Central memory CD8-positive, alpha-beta T cell (primary cell): ENCODE measurements at places on chromosomes 1 and 21.

GRCh38 chr1:19866029-19866428, 16.2 kb upstream of the OTUD3 start:
- H3K27ac ChIP-seq, result no peak overlapping the region
- no peak overlapping the region for H3K4me3 ChIP-seq
- peaks cover 61% of the 10 kb centered on the region for H3K27me3 ChIP-seq
- no peaks in the 10 kb centered on the region for H3K4me1 ChIP-seq
- no peak for DNase-seq

- no peak for DNase-seq
- H3K27ac ChIP-seq, result no peak overlapping the region
- no peaks in the 10 kb centered on the region for H3K27me3 ChIP-seq
- H3K4me3 ChIP-seq, result no peak overlapping the region
- no peaks in the 10 kb centered on the region for H3K36me3 ChIP-seq
Measured at GRCh38 chr1:204093781-204094180, 20.9 kb downstream of the SOX13 start.

GRCh38 chr1:87362834-87363426, 34.2 kb downstream of the LMO4 start:
- H3K36me3 ChIP-seq, result no peaks in the 10 kb centered on the region
- H3K27ac ChIP-seq, result no peak overlapping the region
- no peaks in the 10 kb centered on the region for H3K27me3 ChIP-seq
- H3K4me1 ChIP-seq, result no peaks in the 10 kb centered on the region
- no peak overlapping the region for H3K4me3 ChIP-seq

DNA sequence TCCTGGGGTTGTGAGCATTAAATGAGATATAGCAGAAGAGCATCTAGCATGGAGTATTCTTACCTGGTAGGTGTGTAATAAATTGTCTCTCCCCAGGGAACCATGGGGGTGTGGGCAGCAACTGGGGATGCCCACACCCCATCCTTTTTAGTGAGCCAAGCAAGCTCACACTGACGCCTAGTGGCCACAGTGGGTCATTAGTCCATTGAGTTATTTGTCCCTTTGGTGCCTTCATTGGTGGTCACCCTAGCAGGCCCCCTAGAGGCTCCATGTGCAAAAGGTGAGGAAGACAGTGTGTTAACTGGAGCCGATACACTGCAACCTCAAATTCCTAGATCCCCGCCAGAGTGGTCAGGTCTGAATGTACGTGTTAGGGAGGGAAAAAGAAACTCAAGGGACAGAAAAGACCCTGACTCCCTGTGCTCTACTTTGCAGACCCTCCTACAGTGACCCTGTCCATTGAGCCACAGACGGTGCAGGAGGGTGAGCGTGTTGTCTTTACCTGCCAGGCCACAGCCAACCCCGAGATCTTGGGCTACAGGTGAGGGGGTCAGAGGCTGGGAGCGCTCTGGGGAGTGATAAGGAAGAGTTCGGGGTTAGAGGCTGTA, 93.3 kb upstream of the CD1D start:
- H3K27ac ChIP-seq, result no peak overlapping the region
- H3K4me1 ChIP-seq, result no peaks in the 10 kb centered on the region
- no peaks in the 10 kb centered on the region for H3K36me3 ChIP-seq
- peaks cover 42% of the 10 kb centered on the region for H3K27me3 ChIP-seq

DNA sequence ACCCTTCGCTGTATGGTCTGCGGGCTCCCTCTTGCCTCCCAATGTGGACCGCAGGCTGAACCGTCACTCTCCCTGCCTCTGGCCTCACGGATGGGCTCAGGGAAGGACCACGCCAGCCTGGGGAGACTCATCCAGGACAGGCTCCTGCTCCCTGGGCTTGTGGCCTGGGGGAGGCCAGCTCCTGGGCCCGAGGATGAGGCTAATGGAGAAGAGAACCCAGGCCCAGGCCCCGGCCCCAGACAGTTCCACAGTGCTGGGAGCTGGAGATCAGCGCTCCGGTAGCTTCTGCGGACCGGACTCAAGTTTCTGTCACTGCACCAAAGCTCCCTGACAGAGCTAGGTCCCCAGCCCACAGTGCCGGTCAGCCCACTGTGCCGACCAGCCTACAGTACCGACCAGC, 13.4 kb upstream of the PLEKHG5 start:
- H3K4me3 ChIP-seq, result no peak overlapping the region
- peaks cover 37% of the 10 kb centered on the region for H3K27me3 ChIP-seq
- no peak overlapping the region for H3K27ac ChIP-seq
- no peak for DNase-seq
- no peaks in the 10 kb centered on the region for H3K36me3 ChIP-seq

DNA sequence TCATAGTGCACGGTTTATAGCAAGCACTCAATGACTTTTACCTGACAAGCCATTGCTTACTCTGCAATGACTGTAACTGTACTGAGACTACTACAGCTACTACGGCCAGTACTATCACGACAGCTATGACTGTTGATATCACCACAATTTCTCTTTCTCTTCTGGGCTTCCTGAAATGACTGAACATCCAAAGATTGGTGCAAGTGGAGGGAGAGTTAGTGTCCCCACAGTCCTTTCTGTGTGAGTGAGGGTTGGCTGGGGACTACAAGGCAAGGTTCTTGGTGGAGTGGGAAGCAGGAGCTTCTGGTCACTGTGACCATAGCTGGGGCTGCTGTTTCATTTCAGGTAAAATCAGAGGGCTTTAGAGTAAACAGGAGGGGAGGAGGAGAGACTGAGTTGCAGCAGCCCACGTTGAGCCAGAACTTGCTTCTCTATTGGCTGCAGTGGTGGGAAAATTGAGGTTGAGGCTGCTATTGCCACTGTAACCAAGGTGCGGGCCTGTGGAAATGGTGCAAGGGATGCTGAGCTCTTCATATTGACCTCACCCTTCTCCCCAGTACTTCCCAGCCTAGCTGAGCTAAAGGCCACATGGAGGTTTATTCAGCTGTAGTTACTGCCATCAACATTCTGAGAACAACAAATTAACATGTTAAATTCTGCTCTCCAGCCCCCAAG, 14.1 kb upstream of the IL10 start:
- H3K36me3 ChIP-seq, result peaks cover 1% of the 10 kb centered on the region
- H3K27ac ChIP-seq, result peak overlapping the region; percentile 91

DNA sequence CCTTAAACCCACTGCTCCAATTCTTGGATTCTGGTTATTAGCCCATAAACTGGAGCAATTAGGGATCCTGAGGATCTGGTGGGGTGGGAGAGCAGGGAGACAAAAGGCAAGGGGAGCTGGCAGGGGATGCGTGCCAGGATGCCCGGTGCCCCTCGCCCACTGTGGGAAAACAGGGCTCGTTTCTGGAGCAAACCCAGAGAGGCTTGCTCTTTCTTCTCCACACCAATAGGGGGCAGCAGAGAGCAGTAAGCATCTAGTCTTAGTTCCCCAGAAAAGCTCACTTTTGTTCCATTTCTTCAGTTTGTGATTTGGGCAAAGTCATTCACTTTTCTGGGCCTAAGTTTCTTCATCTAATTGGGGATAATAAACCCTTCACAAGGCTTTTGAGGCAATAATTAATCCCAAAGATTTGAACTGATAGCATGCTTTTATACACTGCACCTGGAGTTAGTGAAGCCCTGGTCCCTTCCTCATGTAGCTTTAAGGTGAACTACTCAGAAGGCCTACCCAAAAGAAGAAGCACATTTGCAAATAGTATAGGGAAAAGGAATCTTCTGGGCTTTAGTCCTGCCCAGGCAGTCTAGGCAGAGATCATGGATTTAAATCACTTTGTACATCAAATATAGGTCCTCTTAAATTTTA, 160.6 kb upstream of the USP24 start:
- peaks cover 12% of the 10 kb centered on the region for H3K4me1 ChIP-seq
- H3K27me3 ChIP-seq, result peaks cover 6% of the 10 kb centered on the region
- no peak overlapping the region for H3K27ac ChIP-seq
- H3K4me3 ChIP-seq, result no peak overlapping the region

GRCh38 chr1:112833806-112834205, 118.7 kb upstream of the PPM1J start:
- peaks cover 10% of the 10 kb centered on the region for H3K27me3 ChIP-seq
- no peaks in the 10 kb centered on the region for H3K36me3 ChIP-seq
- H3K4me3 ChIP-seq, result no peak overlapping the region
- H3K27ac ChIP-seq, result no peak overlapping the region

GRCh38 chr1:65170511-65171142, 22.6 kb downstream of the AK4 start:
- no peaks in the 10 kb centered on the region for H3K36me3 ChIP-seq
- no peak overlapping the region for H3K27ac ChIP-seq
- H3K27me3 ChIP-seq, result peaks cover 39% of the 10 kb centered on the region
- DNase-seq, result no peak
- no peaks in the 10 kb centered on the region for H3K4me1 ChIP-seq

DNA sequence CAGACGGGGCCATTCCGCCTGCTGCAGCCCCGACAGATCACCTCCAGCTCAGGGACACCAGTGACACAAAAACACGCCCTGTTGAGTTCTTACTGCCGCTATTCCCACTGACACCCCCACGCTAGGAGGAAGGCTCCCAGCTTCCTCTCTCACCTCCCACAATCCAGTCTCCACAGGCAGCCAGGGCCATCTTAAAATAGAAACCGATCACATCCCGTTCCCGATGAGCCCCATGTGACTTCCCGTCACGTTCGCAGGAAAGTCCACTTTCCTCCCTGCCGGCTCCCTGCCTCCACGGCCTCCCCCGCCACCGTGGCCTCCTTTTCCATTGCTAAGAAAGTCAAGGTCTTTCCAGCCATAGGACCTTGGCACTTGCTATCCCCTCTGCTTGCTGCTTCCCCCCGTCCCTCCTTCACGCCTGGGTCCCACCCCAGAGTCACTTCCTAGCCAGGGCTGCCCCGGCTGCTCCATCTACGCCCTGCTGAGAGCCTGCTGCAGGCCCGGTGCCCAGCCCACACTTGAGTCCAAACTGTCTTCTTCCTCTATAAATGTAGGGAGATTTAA, 24.0 kb upstream of the DDOST start:
- DNase-seq, result no peak
- H3K4me3 ChIP-seq, result no peak overlapping the region
- H3K27ac ChIP-seq, result no peak overlapping the region
- no peaks in the 10 kb centered on the region for H3K4me1 ChIP-seq
- no peaks in the 10 kb centered on the region for H3K36me3 ChIP-seq

DNA sequence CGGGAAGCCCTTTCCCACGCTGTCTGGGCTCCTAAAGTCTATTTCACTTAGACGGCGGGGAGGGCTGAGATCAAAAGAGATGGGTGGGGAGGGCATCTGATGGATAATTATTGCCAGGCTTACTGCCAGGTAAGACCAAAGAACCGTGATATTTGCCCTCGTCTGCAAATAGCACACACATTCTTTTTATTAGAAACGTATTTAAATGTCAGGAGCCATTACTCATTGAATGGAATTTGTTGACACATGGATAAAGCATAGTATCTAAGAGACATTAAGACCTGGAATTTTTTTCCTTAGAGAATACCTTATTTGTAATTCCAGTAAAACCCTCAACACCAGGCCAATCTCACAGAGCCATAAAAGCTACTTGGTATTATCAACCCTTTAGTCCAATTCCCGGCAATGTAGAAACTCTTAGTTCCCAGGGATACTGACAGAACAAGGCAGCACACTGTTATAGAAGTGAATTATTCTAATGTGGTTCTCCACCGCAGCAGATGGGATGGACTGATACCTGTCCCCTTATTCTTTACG, 10.6 kb downstream of the URB1 start:
- peaks cover 7% of the 10 kb centered on the region for H3K4me1 ChIP-seq
- H3K36me3 ChIP-seq, result peaks cover 40% of the 10 kb centered on the region
- no peaks in the 10 kb centered on the region for H3K27me3 ChIP-seq
- H3K27ac ChIP-seq, result peak overlapping the region; percentile 69

DNA sequence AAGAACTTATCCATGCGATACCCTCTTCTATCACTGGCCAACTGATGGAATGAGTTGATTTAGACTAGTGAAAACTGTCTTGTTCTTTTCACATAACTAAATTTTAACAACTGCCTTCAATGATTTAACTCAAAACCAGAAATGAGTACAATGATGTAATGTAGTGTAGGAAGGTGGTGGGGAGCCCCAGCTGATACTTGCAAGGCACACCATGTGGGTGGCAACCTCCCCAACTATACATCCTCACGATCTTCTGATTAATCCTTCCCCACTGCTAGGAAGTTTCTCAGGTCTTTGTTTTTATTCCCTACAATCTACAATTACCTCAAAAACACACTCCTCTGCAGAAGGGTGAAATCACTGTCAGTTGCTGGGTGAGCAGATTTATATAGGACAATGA, 100.7 kb downstream of the KCTD3 start:
- DNase-seq, result no peak
- no peaks in the 10 kb centered on the region for H3K27me3 ChIP-seq
- no peak overlapping the region for H3K4me3 ChIP-seq
- H3K4me1 ChIP-seq, result no peaks in the 10 kb centered on the region
- H3K36me3 ChIP-seq, result no peaks in the 10 kb centered on the region

DNA sequence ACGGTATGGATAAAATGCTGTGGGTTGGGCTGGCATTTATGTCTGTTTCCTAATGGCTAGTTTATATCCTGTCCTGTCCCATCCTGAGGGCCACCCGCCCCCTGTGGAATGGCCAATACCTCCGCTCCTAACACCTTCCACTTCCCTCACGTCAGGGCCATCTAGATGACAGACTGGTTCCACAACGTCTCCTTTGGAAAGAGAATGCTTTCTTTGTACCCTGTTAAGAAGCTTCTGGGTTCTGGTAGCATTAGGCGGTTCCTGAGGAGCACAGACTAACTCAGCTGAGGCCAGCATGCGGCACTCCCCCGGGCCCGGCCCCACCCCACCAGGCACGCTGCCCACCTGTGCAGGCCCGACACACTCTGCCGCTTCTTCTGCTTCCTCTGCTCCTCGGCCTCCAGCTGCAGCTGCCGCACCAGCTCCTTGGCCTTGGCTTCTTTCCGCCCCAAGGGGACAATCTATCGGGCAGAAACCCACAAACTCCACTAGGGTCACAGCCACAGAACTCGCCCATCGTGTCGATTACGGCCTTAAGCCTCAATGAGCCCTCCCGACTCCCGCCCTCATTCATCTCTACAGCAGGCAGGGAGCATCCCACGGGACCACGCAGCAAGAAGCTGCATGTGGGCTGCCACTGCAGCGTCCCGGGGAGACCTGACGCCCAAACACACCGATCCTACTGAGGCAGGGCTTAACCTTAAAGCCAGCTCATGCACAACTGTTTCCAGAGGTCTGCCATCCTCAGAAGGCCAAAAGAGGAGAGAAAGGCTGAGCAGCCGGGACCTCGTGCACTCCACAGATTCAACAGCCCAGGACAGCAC, 11.3 kb downstream of the SMIM1 start:
- DNase-seq, result no peak
- peaks cover 20% of the 10 kb centered on the region for H3K4me1 ChIP-seq
- H3K27ac ChIP-seq, result peak overlapping the region; percentile 57
- no peaks in the 10 kb centered on the region for H3K27me3 ChIP-seq
- H3K4me3 ChIP-seq, result no peak overlapping the region

DNA sequence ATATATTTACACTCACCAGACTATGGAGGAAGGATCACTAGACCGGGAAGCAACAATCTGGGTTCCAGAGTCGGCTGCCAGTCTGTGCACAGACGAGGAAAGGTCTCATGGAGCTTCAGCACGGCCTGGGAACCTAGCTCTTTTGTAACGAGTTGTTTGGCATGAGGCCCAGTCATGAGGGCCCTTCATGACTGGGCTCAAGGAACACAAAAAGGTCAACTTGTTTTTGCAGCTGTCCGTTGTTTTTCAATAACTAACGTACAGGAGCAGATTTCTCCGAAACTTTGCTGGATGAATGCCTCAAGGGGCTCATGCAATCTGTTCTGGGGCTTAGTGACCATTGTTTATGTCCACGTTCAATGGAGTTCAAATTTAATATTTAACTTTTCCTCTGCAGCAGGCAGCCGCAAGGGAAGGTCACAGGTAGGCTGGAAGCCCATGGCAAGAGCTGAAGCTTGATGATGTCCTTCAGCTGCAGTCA, 5.9 kb upstream of the STUM start:
- H3K4me3 ChIP-seq, result no peak overlapping the region
- H3K27me3 ChIP-seq, result peaks cover 28% of the 10 kb centered on the region
- peaks cover 2% of the 10 kb centered on the region for H3K4me1 ChIP-seq
- no peak for DNase-seq
- no peak overlapping the region for H3K27ac ChIP-seq
- H3K36me3 ChIP-seq, result no peaks in the 10 kb centered on the region
